ENCODE measurements at places on chromosomes 13 and 19. TPM values are rescaled to one million over a fixed set of nuclear protein-coding genes. Genes with fewer than 3 reads are reported as not detected.

The GNA15 gene
- total RNA-seq, result 6.6 TPM

The FAM83E gene
- total RNA-seq, result 150 TPM

The PPP1R15A gene
- 33.3 TPM for total RNA-seq

DNA sequence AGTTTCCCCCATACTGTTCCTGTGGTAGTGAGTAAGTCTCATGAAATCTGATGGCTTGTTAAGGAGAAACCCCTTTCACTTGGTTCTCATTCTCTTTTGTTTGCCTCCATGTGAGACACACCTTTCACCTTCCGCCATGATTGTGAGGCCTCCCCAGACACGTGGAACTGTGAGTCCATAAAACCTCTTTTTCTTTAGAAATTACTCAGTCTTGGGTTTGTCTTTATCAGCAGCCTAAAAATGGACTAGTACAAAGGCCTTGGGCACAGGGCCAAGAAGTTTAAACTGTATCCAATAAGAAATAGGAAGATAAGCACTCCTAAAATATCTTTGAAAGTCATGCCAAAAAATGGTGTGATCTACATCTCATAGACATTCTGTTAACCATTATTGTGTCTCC lies 176.9 kb downstream of the TBC1D4 start:
- no peak overlapping the region for H3K27ac ChIP-seq
- no peaks in the 10 kb centered on the region for H3K27me3 ChIP-seq
- no peaks in the 10 kb centered on the region for H3K36me3 ChIP-seq
- no peaks in the 10 kb centered on the region for H3K4me1 ChIP-seq
- H3K4me3 ChIP-seq, result no peak overlapping the region

- H3K27ac ChIP-seq, result peak overlapping the region; percentile 90
- H3K4me3 ChIP-seq, result no peak overlapping the region
- H3K36me3 ChIP-seq, result peaks cover 11% of the 10 kb centered on the region
- no peaks in the 10 kb centered on the region for H3K27me3 ChIP-seq
- DNase-seq, result peak; percentile 96
These were observed 14.0 kb upstream of the GPR4 start for GRCh38 chr19:45615795-45616703.

DNA sequence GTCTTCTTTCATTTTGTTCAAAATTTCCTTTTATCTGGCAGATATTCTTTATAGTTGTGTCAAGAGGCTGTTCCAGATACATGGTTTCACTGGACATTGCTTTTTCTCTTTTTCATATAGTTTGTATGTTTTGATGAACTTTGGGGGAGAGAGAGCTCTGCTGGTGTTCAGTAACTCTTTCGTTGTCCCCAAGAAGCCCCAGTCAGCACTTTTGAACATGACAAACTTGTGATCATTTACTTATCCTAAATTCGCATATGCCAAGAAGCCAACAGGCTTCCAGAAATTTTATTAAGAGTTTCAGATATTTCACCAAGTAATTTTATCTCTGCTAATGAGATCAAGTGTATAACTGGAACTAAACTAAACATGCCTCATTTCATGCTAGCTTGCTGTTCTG lies 275.8 kb upstream of the GPC6 start:
- H3K27me3 ChIP-seq, result no peaks in the 10 kb centered on the region
- H3K36me3 ChIP-seq, result no peaks in the 10 kb centered on the region
- H3K4me1 ChIP-seq, result no peaks in the 10 kb centered on the region
- H3K4me3 ChIP-seq, result no peak overlapping the region
- DNase-seq, result no peak
- no peak overlapping the region for H3K27ac ChIP-seq

All from colonic mucosa (tissue), 4 donors.